ENCODE measurements at places on chromosomes 12 and 14.

GRCh38 chr14:93785423-93785822, 2.9 kb downstream of the PRIMA1 start:
- no peak for DNase-seq

DNA sequence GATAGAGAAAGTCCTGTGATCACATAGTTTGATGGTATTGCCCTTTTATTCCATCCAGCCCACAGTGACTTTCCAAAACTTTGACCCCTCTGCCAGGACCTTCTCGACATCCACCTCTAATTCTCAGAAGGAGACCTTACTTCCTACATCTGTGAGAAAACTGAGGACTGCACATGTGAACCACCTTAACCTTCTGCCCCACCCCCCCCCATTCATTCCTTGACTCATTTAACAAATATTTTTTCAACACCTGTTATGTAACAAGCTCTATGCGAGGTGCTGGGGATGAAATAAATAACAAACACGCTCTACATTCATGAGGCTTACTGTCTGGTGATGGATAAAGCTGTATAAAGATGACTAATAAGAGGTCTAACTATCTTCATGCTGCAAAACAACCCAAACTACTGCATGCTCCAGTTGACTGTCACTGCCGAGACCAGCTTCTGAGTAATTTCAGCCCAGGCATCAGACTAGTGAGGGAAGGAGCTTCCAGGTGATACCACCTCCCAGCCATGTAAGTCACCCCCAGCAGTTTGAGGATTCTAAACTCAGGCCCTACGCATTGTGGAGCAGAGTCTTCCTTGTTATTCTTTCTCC, 1.9 kb upstream of the HAL start:
- DNase-seq: no peak

GRCh38 chr12:91007531-91008290, 2.9 kb upstream of the EPYC start:
- DNase-seq: no peak

- DNase-seq: no peak
These were observed 108.2 kb downstream of the SLC38A6 start for GRCh38 chr14:61089126-61089750.

DNA sequence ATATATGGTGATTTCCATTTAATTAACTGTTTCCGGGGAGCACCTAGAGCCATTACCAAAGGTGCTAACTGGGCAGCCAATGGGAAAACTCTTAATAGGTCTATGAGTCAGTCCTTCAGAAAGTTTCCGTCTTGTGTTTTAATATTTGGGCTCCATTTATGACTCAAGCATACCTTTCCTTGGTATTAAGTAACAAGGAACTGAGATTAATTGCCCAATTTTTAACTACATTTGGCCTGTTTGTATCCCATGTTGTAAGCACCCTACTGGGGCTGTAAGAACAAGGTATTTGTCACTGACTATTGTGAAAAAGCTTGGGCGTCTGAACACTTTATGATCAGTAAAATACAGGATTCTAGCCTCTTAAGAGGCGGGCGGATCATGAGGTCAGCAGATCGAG, 62.8 kb upstream of the FOXN3 start:
- DNase-seq: no peak

GRCh38 chr12:18313306-18313705, 52.0 kb downstream of the PIK3C2G start:
- DNase-seq: no peak

- no peak for DNase-seq
These were observed 295.1 kb upstream of the SFSWAP start for GRCh38 chr12:131415781-131416180.

- no peak for DNase-seq
These were observed 22.7 kb downstream of the GPR19 start for GRCh38 chr12:12673296-12673695.

GRCh38 chr14:77245820-77246219, 25.2 kb downstream of the NGB start:
- DNase-seq: no peak

DNA sequence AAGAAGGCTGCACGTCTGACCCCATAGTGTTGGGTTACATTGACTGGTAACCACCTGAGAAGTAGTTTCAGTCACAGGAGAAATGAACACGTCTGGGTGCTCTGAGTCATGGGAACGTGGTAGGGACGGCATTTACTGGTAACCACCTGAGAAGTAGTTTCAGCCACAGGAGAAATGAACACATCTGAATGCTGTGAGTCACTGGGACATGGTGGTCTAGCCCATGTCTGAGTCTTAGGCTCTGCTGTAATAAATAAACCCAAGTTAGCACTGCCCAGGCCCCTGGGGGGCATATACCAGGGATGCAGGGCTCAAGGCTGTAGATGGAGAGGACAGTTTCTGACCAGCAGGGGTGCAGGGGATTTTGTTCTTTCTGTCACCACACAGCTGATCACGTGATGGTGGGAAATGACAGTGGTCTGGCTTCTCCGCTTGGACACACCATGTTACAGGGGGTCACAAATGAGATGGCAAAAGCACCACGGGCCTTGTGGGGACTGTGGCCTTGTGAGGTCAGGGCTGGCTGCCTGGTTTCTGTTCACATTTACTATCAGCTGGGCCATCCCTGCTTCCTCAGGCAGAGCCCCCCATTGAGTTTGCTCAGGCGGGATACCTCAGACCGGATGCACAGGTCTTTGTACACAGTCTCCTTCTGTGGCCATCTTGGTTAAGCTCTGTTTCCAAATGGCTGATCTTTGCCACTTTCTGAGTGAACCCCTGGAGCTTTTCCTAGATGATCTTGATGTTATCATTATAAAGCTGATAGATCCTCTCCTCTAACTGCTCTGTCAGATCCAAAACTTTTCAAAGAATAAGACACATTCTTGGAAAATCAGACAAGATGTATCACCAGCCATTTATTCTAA, 9.8 kb upstream of the C12orf42 start:
- DNase-seq: no peak

- DNase-seq: no peak
These were observed 80.1 kb downstream of the DACT1 start for GRCh38 chr14:58717813-58718212.

- DNase-seq: no peak
These were observed 100.3 kb downstream of the SLCO1A2 start for GRCh38 chr12:21234395-21234794.

DNA sequence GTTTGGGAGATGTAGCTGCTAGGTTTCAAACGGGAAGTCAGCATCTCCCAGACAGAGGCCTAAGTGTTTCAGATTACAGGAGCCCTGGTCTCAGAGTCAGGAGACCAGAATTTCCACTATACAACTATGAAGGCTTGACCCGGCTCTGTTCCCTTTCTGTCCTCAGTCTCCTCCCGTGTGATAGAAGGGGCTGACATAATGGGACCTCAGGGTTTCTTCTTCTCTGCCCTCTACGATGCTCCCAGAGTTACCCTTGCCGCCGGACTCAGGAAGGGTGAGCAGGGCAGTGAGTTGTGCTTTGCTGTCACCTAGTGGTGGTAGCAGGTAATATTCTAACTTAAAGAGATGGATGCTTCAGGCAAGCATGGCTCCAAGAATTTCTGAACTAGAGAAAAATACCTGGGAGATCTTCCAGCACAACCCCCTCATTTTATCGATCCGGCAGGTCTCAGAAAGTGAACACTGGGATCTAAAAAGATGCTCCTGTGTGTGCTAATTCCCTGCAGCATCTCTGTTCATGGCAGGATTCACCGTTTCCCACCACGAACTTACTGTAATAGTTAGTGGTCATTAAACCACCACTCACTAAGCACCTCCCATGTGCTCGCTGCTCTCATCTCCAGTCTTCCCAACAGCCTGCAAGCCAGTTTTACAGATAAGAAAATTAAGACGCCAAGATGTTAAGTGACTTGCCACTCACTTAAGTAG, 84.4 kb downstream of the VWF start:
- peak; percentile 84 for DNase-seq

GRCh38 chr14:103225476-103225875, 102.2 kb downstream of the TNFAIP2 start:
- DNase-seq: no peak

DNA sequence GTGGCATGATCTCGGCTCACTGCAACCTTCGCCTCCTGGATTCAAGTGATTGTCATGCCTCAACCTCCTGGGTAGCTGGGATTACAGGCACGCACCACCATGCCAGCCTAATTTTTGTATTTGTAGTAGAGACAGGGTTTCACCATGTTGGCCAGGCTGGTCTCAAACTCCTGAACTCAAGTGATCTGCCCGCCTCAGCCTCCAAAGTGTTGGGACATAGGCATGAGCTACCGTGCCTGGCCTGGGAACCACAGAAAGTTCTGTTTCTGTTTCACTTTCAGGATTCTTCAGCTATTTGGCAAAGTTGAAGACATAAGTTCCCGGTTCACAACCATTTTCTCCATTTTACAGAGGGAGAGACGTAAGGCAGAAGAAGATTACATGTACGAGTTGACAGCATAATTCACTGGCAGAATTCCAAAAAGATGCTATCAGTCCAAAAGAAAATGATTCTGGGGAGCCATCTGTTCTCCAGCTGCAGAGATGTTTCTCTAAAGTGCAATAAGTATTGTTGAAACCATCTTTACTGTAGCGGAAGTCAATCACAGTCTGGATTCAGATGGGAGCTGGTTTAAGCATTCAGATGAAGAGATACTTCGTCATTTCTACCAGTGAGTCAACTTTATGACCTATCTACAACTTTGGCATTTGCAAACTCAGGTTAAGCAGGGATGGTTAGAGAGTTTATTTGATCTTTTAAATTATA, 8.1 kb upstream of the RNF34 start:
- DNase-seq: peak; percentile 63

DNA sequence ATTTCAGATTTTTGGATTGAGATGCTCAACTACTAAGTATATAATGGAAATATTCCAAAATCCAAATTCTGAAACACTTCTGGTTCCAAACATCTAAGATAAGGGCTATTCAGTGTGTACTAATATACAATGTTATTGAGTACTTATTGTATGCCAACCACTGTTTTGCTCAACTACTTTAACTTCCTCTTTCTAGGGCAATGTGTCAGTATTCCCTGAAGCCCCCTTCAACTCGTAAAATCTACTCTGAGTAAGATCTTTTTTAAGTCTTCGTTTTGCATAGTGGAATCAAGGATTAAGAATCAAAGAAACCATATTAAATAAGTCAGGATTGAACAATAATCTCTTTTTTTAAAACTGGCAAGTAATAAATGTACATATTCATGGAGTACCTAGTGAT, 45.5 kb downstream of the SPATA7 start:
- no peak for DNase-seq

GRCh38 chr12:3113671-3114325, 36.6 kb downstream of the TSPAN9 start:
- DNase-seq: no peak

DNA sequence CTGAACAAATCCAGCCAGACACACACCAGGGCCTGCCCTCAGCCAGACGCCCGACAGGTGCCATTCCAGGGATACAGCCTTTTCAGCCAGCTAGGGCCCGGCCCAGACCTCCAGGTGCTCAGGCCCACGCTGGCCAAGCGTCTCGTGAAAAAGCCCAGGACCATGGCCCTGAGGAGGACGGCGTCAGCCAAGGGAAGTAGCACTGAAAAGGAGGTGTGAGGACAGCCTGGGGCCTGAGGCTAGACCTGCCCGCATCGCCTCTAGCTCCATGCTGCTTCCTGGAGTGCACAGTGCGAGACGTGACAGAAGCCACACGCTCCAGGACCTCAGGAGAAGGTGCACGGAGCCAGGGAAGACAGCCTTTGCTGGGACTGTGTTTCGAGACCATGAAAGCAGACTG, 29.8 kb downstream of the GOLGA3 start:
- no peak for DNase-seq

DNA sequence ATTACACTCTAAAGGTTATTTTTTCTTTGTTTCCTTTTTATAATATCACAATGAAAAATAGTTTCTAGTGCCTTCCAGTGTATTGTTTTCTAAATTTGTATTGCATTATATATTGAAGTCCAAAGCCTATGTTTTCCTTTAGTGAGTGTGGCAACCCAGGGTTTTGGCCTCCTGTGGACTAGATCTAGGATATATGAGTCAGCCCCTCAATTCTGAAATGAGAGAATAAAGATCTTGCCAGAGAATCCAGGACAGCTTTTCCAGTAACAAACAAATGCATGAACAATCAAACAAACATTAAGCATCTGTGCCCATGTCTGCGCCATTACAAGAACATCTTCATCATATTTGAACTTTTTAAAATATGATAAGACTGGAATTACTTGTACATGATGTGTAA, 70.7 kb upstream of the SSTR1 start:
- peak; percentile 50 for DNase-seq

GRCh38 chr12:98418357-98419075, 96.9 kb upstream of the TMPO start:
- peak; percentile 96 for DNase-seq

GRCh38 chr12:50979369-50980052, 27.2 kb downstream of the HIGD1C start:
- DNase-seq: no peak

DNA sequence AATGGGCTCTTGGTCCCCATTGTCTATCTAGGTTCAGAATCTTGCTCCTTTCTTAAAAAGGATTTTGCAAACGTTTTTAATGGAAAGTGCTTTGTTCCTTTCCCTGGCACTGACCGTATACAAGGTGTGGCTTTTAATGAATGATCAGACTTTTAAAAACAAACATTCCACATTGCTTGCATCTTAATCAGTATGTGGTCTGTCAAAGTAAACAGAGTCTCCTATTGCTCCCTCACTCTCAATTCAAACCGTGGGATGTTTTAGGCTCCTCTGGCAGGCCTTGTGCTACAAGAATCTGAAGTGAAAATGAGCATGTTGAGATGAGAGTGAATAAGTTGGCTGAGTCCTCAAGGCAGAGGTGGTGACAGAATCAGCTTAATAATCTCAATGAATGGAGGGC, 107.0 kb downstream of the VRK1 start:
- no peak for DNase-seq

DNA sequence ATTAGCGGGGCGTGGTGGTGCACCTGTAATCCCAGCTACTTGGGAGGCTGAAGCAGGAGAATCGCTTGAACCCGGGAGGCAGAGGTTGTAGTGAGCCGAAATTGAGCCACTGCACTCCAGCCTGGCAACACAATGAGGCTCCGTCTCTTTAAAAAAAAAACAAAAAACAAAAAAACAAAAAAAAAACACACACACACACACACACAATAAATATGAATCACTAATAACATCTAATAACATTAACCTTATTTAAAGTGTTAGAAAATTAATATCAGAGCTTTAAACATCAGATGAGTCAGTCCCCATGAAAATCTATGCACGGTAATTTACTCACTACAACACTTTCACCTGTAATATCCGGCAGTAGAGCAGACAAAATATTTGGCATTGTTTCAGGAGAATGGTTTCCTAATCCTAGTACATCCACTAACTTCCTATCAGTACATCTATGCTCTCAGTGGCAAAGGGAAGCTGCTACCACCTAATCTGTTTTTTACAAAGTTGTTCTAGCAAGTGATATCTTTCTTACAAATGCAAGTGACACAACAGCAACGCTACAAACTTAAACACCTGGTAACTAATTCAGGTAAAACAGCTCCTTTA, 36.2 kb downstream of the MED13L start:
- DNase-seq: no peak

- no peak for DNase-seq
These were observed 64.0 kb upstream of the PCED1B start for GRCh38 chr12:47015381-47015780.

DNA sequence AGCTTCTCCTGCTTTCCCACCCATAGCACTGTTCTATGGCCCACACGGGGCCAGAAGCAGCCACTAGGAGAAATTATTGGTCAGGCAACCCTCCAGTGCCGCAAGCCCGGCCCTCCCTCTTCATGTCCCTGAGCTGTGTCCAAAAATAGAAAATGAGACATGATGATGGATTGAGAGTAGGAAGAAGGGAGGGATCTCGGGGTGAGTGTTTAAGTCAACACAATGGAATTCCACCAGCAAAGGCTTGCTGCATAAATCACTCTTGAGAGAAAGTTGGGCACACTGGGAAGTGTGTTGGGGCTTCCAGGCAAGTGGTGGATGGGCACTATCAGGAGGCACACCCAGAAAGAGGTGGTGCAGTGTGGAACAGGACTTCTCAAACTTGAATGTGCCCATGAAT, 94.2 kb downstream of the LLPH start:
- DNase-seq: peak; percentile 89

All from AG08395 (cell line).